ENCODE measurements at places on chromosomes 6 and 20. TPM values are rescaled to one million over a fixed set of nuclear protein-coding genes. Genes with fewer than 3 reads are reported as not detected.

- no peak for DNase-seq
Measured at GRCh38 chr20:48986899-48987298, 59.2 kb upstream of the CSE1L start.

GRCh38 chr20:58790454-58790853 is 60.2 kb downstream of the GNAS-AS1 start:
- no peak for DNase-seq

The EEF1A2 gene
- 56.3 TPM for total RNA-seq

The TRIM38 gene
- 12.4 TPM for total RNA-seq

GRCh38 chr6:116073765-116074440 is 13.2 kb upstream of the FRK start:
- DNase-seq = no peak

DNA sequence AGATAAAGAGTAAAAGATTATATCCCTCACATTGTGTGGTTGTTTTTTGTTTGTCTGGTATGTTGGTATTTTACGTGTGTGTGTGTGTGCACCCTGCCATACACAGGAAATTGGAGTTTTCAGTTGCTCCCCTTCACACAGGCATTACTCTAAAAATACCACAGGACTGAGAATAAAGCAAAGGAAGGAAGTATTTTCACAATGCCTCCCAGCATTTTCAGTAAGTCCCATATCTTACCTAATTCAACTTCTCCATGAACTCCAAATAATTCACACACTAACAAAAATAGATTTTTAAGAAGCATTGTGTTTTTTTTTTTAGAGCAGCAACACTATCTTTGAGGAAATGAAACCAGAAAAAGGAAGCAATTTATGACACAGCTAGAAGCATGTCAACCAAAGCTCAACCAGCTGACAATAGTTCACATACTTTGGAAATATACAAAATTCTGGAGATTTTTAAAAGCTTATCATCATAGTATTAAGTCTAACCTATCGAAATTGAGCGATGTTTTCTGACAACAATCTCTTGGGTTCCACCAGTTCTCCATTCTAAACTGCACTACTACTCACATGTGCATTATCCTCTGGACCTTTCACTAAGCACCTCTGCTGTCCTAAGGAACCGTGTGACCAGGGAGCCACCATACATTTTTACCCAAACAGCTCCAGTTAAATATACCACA is 2.1 kb downstream of the UBE2J1 start:
- no peak for DNase-seq
